ENCODE measurements at places on chromosomes 3 and 15. TPM values are rescaled to one million over a fixed set of nuclear protein-coding genes. Genes with fewer than 3 reads are reported as not detected.
A peak's percentile ranks its signal among the peaks of the same experiment; 100 is the strongest.

The HCN4 gene
- total RNA-seq = 1.7 TPM

The CATSPER2 gene
- 3.6 TPM for total RNA-seq

The LSM3 gene
- total RNA-seq = 17.4 TPM

The SUCNR1 gene
- total RNA-seq = 0.17 TPM

The SYNPR gene
- not detected for total RNA-seq

The RPN1 gene
- 218 TPM for total RNA-seq

The ARPP21 gene
- not detected for total RNA-seq

The PLSCR1 gene
- 44.2 TPM for total RNA-seq

The RTF1 gene
- total RNA-seq = 27.5 TPM

The SLC35G2 gene
- 3.3 TPM for total RNA-seq

The RTP3 gene
- not detected for total RNA-seq

The LMCD1 gene
- total RNA-seq = 4.6 TPM

GRCh38 chr3:140954576-140954975, 12.9 kb downstream of the SLC25A36 start:
- no peaks in the 10 kb centered on the region for H3K27me3 ChIP-seq
- peaks cover under 1% of the 10 kb centered on the region for H3K36me3 ChIP-seq
- H3K27ac ChIP-seq = no peak overlapping the region
- no peak overlapping the region for H3K4me3 ChIP-seq

DNA sequence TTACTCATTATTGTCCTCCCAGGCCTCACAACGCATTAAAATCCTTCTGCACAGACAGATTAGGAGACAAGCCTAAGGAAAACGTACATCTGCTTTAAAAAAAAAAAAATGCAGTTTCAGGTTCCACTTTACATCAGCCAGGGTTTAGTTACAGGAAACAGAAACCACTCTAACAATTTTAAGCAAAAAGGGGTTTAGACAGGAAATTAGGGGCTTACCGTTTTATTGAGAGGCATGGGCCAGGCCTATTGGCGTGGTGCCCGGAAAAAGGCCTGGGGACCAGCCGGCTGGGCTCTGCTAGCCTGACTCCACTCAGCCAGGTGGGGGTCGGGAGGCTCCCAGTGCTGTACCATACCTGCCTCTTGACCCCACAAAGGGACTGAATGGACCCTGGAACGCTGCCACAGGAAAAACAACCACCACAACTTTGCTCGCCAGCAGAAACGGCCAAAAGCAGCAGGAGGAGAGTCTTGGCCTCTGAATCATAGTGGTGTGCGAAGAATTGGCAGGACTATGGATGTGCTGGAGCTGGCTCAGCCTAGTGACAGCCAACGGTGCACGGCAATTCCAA, 124.3 kb downstream of the CHSY1 start:
- peak; percentile 15 for DNase-seq
- H3K4me1 ChIP-seq = peaks cover 37% of the 10 kb centered on the region
- H3K27me3 ChIP-seq = 0 out of 2 replicates have a peak, but pooled peaks cover 5% of the 10 kb centered on the region
- H3K4me3 ChIP-seq = peak overlapping the region; percentile 4
- no peaks in the 10 kb centered on the region for H3K36me3 ChIP-seq

DNA sequence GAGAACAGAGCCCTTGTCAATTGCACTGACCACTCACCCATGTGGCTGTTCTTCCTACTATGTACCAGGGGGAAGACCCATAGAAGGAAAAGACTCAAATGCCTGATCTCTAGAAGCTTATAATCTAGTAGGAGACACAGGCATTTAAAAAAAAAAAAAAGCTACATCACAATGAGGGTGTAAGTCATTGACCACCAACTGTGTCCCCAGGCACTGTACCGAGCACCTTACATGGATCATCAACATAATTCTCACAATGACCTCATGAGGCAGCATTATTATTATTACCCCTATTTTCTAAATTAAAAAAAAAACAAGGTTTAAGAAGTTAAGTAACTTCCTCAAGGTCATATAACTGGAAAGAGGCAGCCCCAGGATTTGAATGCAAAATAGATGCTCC, 247.4 kb downstream of the SHOX2 start:
- H3K27ac ChIP-seq = no peak overlapping the region
- peaks cover 11% of the 10 kb centered on the region for H3K4me1 ChIP-seq
- H3K36me3 ChIP-seq = no peaks in the 10 kb centered on the region
- no peaks in the 10 kb centered on the region for H3K27me3 ChIP-seq
- no peak for DNase-seq

DNA sequence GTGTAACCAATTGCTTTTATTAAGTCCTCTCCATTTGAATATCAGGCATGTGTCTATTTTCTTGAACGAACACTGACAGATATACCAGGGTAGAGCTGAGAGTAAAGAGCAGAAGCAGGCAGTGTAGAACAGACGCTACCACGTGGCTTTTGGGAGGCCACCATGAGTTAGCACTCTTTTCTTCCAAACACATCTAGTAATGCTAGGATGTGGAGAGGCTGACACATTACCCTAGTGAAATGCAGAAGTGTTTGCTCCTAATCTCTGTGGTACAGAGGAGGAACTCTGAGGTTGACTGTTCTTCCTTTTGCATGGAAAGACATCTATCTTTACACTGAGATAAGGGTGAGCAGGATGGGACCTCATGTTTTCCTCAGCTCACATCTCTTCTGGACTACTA, 216.3 kb downstream of the SATB1 start:
- H3K36me3 ChIP-seq = no peaks in the 10 kb centered on the region
- no peak for DNase-seq
- no peak overlapping the region for H3K4me3 ChIP-seq
- H3K4me1 ChIP-seq = no peaks in the 10 kb centered on the region

DNA sequence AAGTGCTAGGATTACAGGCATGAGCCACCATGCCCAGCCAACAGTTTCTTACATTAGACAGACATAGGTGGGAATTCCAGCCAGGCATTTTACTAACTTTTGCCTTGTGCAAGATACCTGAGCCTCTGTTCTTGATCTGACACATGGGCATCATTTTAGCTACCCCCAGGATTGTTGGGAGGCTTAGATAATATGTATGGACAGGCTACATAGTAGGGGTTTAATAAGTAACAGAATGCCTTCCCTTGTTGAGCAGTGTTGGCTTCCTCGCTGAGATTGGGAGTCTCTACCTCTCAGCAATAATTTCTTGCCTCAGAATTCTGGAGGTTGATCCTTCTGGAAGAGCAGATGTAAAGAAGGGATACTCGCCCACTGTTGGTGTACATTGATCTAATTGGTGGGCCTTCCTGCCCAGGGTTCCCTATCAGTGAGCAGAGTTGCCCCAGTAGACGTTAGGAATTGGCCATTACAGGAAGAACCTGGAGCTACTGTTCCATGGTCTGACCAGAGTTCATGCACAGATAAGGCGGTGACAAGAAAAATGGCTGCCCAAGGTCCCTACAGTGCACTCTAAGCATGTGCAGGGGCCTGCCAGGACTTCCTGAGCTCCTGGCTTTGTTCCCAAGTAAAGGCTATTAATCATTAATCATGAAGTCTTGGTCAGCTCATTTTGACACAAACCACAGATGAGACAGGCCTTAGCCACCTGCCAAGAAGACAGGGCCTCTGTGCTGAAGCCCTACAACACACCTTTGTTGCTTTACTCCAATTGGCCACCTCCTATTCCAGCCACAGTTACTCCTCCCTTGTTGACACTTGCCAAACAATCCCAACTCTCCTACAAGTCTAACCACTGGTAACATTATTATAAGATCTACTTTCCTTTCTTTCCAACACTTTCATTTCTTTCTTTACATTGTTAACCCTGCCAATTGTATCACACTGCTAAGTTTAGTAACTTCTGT, 5.0 kb upstream of the IL17RE start:
- peaks cover 10% of the 10 kb centered on the region for H3K4me1 ChIP-seq
- peak; percentile 56 for DNase-seq
- H3K36me3 ChIP-seq = peaks cover 12% of the 10 kb centered on the region
- no peaks in the 10 kb centered on the region for H3K27me3 ChIP-seq
- H3K4me3 ChIP-seq = no peak overlapping the region

GRCh38 chr3:29226706-29227105, 54.2 kb upstream of the RBMS3 start:
- H3K4me3 ChIP-seq = no peak overlapping the region
- H3K36me3 ChIP-seq = no peaks in the 10 kb centered on the region
- H3K27me3 ChIP-seq = no peaks in the 10 kb centered on the region
- H3K4me1 ChIP-seq = no peaks in the 10 kb centered on the region

- no peaks in the 10 kb centered on the region for H3K36me3 ChIP-seq
- DNase-seq = no peak
- no peak overlapping the region for H3K4me3 ChIP-seq
Observed at GRCh38 chr3:127462111-127462655, 128.3 kb downstream of the TPRA1 start.

DNA sequence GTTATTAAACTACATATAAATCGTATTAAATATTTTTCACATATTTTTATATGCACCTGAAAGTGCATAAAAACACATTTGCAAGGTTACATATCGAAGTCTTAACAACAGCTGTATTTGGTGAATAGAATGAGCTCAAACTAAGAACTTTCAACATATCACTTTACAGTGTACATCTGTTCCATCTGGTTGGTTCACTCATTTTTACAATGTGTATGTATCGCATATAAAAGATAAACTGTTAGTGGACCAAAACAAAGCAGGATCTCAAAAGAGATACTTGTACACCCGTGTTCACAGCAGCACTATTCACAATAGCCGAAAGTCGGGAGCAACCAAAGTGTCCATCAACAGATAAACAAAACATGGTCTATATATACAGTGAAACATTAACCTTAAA, 55.8 kb downstream of the TBL1XR1 start:
- no peak overlapping the region for H3K4me3 ChIP-seq
- no peaks in the 10 kb centered on the region for H3K4me1 ChIP-seq
- H3K36me3 ChIP-seq = no peaks in the 10 kb centered on the region
- DNase-seq = no peak
- no peaks in the 10 kb centered on the region for H3K27me3 ChIP-seq
- no peak overlapping the region for H3K27ac ChIP-seq

DNA sequence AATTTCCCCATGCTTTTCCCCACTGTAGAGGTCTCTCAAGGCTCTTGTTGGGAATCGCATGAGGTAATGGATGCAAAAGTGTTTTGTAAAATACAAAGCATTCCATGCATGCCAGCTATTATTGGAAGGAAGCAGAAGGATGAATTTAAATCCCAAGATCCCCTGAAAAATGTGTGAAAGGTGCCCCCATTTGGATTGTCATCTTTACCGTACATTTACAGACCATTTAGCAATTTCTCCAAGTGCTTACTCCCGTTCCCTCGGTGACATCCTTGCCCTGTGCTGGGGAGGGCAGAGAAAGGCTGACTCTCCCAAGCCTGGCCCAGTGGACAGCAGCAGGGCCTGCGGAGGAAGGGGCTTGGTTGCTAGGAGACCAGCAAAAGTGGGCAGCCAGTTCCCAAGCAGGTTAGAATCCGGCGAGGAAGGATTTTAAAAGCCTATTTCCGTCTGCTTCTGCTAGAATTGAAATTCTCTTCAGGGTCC, 31.1 kb upstream of the NEO1 start:
- peaks cover 4% of the 10 kb centered on the region for H3K27me3 ChIP-seq
- no peak for DNase-seq
- H3K36me3 ChIP-seq = no peaks in the 10 kb centered on the region
- H3K27ac ChIP-seq = no peak overlapping the region
- no peak overlapping the region for H3K4me3 ChIP-seq

- no peak for DNase-seq
- H3K4me1 ChIP-seq = 0 out of 2 replicates have a peak, but pooled peaks cover 2% of the 10 kb centered on the region
- no peak overlapping the region for H3K27ac ChIP-seq
- no peaks in the 10 kb centered on the region for H3K27me3 ChIP-seq
- H3K36me3 ChIP-seq = no peaks in the 10 kb centered on the region
- no peak overlapping the region for H3K4me3 ChIP-seq
Observed at GRCh38 chr15:58556028-58556361, 124.2 kb downstream of the LIPC start.

DNA sequence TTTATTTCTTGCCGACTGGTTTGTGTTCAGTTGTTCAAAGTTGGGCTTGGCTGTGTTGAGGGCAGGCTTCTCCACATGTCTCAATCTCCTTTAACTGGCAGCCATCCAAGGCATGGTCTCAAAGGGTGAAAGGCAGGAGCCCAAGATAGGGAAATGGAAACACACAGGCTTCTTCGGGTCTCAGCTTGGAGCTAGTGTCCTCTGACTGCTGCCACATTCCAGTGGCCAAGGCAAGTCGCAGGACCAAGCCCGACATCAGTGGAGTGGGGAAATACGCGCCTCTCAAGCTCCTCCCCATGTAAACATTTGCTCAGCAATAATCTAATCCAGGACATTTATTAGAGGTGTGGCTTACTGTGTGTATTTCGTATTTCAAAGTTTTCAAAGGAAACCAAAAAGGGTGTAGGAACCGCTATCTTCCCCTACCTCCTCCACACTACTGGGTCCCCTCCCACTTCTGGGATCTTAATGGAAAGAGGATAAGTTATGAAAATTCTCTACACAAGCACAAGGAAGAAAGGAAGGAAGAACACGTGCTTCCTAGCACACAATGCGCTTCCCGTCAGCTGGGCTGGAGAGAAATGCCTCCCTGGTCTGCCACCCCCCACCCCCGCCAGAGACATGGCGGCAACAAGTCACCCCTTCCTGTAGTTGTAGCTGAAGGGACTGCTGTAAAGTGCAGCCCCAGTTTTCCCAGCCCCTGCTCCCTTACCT, 181.7 kb downstream of the FAM43A start:
- H3K27ac ChIP-seq = no peak overlapping the region
- no peaks in the 10 kb centered on the region for H3K36me3 ChIP-seq
- DNase-seq = no peak
- H3K27me3 ChIP-seq = no peaks in the 10 kb centered on the region
- no peak overlapping the region for H3K4me3 ChIP-seq
- H3K4me1 ChIP-seq = peaks cover 32% of the 10 kb centered on the region

GRCh38 chr15:96695426-96695825, 364.9 kb downstream of the NR2F2 start:
- H3K36me3 ChIP-seq = no peaks in the 10 kb centered on the region
- H3K4me3 ChIP-seq = no peak overlapping the region
- H3K27me3 ChIP-seq = peaks cover 28% of the 10 kb centered on the region
- no peaks in the 10 kb centered on the region for H3K4me1 ChIP-seq

- H3K36me3 ChIP-seq = no peaks in the 10 kb centered on the region
- H3K27me3 ChIP-seq = no peaks in the 10 kb centered on the region
- H3K27ac ChIP-seq = no peak overlapping the region
- DNase-seq = no peak
- no peak overlapping the region for H3K4me3 ChIP-seq
- no peaks in the 10 kb centered on the region for H3K4me1 ChIP-seq
Observed at GRCh38 chr3:162087361-162087760, 590.8 kb downstream of the OTOL1 start.

GRCh38 chr15:85726454-85726853, 68.3 kb downstream of the KLHL25 start:
- no peak overlapping the region for H3K4me3 ChIP-seq
- peaks cover 10% of the 10 kb centered on the region for H3K36me3 ChIP-seq
- H3K27me3 ChIP-seq = no peaks in the 10 kb centered on the region

DNA sequence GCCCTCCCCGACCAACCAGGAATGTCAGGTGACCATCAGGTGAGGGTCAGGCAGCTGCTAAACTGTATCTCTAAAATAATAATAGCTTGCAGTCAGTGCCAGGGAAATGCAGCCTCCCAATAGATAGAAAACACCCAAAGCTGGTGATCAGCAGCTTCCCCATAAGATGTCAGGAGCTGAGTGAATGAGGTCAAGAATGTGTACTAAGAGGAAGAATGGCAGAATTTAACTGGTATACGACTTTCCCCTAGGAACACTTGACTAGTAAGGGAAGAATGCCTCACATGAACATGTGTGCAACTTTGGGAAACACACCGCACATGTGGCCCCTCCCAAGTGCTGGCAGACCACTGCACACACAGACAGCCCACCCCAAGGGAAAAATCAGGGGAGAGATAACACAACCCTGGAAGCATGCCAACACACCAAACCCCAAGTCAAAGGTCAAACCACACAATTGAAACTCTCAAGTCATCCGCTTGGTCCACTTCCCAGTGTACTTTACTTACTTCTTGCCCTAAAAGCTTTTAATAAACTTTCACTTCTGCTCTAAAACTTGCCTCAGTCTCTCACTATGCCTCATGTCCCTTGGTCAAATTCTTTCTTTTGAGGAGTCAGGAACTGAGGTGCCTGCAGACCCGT, 806.5 kb downstream of the OTOL1 start:
- no peaks in the 10 kb centered on the region for H3K27me3 ChIP-seq
- no peaks in the 10 kb centered on the region for H3K36me3 ChIP-seq
- H3K4me1 ChIP-seq = no peaks in the 10 kb centered on the region
- H3K4me3 ChIP-seq = no peak overlapping the region
- DNase-seq = no peak
- no peak overlapping the region for H3K27ac ChIP-seq
